ENCODE measurements at places on chromosomes 16 and 17.

GRCh38 chr17:30236297-30236624 is 764 bp upstream of the SLC6A4 start:
- DNase-seq = no peak

DNA sequence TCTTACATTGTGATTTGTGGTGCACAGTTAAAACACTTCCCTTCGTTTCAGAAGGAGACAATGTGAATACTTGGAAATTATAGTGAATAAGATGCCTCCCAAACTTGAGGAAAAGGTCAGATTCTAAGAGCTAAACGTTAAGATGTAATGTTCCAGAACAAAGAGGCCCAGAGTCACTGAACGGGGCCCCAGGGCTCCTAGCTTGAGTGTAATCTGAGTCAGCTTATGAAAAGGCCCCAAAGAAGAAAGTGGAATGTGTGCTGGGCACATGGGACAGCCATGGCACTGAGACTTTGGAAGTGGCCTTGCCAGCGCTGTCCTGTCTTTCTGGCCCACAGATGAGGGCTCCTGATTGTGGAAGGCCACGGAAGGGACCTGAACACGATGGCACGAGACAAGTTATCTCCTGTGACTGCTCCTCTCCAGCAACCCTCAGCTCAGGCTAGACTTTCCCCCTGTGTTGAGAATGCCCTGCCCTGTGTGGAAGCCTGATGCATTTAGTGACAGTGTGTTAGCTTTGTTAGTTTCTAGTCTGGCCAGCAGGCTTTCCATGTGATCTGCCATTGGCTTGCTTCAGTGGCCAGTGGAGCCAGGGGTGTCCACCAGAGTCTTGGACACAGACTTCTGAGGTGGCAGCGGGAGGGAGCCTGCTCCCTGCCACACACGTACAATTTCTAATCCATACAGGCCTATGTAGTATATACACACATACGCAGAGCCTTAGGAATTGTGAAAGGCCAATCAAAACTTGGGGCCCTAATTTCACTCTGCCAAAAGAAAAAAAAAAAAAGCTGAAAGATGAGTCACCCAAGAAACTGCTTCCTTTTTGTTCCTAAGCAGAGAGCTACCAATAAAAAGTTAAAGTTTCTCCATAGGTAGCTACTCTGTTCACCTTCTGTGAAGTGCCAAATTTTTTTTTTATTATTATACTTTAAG is 13.1 kb downstream of the SPATA33 start:
- DNase-seq = no peak

DNA sequence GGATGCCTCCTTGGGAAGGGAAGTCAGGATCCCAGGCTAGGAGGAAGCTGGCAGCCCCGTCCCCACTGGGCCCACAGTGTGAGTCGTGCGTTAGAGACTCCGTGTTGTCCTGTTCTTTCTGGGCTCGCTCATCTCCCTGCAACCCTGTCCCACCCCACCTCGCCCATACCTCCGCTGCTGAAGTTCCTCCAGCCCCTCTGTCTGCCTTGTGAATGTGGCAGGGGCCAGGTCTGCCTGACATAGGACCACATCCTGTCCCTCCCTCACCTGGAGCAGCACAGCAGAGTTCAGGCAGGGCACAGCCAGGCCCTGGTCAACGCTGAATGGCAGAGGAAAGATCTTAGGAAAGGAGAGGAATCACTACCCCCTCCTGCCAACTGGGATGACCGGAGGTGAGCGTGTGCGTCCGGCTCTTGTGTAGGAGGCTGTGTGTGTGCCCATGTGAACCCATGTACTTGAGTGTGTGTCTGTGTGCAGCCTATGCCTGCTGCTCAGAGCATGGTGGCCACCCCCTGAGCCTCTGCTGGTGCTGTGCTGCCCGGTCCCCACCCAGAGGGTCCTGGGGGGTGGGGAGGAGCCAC is 12.8 kb downstream of the KCNJ18 start:
- DNase-seq = no peak

- peak; percentile 62 for DNase-seq
These were observed 308.2 kb upstream of the IRX3 start for GRCh38 chr16:54594601-54595391.

DNA sequence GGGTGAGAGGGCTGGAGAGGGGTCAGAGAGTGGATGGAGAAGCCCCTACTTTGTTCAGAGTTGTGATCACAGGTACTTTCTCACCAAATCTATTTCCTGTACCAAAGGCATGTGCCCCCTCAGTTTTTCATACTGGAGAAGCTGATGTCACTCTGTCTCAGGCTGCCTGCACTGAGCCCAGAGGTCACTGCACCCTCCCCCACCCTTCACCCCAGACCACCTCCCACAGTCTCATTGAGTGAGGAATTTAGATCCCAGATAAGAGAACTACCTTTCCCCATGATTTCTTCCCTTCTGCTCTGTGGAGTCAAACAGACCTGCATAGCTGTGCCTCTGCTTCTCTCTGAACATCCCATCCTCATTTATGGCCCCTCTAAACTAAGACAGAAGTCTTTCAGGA is 140.0 kb upstream of the IRX6 start:
- peak; percentile 24 for DNase-seq

DNA sequence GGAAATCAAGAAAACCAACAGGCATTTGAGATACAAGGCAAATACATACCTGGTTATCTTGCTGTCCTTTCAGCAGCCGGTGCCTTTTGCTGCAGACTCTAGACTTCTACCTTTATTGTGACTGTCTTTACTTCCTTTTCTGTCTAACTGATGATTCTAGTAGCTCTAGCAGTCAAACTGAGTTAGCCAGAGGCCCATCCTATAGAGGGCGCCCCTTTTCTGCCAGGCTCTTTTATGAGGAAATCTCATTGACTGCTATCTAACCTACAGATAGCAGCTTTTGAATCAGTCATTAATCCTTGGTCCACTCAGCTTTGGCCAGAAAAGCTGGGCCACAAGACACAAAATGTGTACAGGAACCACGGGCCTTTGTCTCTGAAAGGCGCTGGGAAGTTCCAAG is 87.5 kb upstream of the WSB1 start:
- DNase-seq = no peak

DNA sequence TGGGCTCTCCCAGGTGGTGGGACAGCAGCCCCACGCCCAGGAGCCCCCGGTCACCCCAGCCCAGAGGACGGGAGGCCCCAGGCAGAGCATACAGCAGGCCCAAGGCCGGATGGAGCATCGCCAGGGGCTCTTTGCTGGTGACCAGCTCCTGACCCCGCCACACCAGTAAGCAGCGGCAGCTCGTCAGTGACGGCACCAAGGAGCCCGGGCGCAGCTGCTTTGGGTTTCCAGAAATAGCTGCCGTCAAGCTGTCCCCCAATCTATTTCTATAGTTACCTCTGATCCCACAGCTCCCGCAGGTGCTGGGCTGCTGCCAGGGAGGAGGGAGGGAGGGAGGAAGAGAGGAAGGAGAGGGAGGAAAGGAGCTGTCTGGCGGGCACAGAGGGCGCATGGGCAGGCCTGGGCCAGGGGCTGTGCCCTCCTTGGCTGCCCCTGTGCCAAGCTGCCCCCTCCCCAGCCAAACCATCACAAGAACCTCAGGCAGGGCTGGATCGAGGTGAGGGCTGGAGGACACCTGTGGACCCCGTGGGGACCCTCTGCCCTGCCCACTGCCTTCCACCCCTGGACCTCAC is 10.8 kb upstream of the RASD1 start:
- peak; percentile 48 for DNase-seq

DNA sequence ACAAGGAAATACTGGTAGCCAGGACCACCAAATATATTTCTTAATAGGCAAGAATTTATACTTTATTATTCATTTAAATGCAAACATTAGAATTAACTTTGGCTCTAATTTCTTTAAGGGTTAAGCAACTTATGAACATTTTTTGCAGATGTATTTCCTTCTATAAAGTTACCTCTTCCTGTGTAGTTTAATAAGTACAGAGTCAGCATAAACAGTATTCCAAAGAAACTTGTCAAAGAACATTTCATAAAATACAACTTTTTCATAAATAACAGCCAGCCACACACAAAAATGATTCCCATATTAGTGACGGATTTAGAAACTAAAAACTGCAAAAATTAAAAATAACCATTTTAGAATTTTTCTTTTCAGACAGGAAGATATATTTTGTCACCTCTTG is 723.2 kb downstream of the KCNJ2 start:
- no peak for DNase-seq

DNA sequence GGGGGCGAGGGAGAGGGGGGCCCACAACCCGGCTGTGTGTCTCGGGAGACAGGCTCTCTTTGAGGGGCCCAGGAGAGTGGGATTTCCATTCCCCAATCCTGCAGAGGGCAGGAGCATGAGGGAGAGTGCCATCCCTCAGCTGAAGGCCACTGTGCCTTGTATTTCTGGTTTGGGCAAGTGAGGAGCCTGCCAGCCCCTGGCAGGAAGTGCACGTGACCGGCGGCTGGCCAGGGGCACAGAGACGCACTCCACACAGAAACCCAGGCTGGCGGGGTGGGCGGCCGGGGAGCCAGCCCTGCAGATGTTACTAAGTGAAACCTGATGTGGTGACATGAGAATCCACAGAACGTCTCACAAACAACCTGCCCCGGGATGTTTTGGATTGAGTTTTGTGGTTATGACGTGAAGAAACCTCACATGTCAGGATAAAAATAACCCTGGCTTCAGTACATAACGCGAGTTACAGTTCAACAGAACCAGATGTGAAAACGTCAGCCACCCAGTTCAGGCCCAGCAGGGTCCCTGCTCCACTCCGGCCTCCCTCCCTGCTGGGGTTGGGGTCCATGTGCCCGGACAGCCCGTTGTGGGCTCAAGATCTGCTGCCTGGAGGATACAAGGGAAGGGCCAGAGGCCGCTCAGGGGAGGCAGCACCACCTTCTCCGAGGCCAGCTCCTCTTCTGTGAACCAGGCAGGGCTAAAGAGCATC is 51.7 kb upstream of the MTSS2 start:
- peak; percentile 96 for DNase-seq

DNA sequence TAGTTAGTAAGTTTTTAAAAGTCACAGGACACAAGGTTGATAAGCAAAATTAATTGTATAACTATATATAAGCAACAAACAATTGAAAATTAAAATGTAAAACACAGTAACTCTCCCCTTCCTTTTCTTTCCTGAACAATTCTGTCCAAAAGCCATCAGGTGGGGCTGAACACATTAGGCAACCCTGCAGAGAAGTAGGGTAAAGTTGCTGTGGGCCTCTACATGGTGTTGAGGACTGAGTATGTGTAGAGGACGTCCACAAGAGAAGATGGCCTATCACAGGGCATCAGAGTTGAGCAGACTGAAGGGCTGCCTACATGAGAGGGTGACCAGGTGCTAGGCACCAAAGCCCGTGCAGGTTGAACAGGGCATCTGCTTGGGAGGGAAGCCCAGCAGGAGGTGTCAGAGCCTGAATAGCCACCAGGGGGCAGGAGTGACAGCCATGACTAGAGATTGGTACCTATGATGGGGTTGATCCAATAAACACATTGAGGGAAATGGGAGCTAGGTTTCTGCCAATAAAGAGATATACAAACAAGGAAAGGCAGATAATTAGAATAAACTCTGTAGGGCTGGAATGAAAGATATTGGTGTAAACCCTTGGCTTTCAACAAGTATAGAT is 415.1 kb downstream of the NPIPA8 start:
- DNase-seq = peak; percentile 6

Measured in SK-N-SH (cell line).